ENCODE measurements at places on chromosomes 5 and 9.

DNA sequence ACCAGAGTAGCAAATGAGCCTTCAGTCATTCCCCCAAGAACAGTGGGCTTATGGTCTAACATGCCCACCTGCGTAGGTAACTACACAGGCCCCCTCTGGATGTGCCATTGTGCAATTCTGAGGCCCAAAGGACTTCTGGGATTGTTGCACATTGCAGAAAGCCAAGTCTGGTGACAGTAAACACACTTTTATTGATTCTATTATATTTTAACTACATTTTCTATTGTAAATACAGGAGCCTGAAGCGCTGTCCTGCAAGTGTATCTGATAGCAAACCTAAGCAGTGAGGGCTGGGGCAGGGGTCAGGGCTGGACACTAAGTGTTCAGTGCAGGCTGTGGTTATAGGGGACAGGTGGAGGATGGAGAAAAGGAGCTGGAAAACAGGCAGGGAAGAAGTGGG lies 57.5 kb downstream of the TEX10 start:
- no peak for DNase-seq

GRCh38 chr5:150945486-150945885 lies 40.7 kb upstream of the ZNF300 start:
- DNase-seq, result no peak

DNA sequence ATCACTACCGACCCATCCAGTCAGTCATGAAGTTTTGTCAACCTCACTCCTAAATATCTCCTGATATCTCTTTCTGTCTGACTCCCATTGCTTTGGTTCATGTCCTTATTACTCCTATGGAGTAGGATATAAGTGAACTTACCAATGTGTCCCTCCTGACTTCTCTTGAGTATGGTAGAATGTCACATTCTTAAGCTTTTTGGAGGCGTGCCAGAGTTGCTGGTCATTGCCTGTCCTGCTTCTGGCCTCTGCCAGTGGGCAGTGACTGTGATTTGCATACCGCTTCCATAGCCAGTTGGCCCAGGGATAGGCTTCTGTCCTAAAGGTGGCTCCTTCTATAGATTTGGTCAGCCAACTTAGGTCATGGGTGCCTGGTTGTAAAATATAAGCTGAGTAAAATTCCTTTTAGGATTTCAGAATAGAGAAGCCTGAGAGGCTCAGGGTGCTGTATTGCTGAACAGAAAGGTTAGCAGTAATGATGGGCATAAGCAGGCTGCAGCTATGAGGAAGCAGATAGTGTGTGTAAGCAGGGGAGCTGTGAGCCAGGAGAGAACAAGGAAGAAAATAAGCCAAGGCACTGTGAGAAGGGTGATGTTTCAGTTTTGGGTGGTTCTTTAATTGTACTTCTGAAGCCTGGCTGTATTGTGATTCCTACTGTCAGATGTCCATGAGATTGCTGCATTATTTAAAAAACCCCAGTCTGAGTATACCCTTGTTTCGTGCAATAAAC lies 16.1 kb upstream of the MARCHF3 start:
- DNase-seq, result no peak

GRCh38 chr9:74935008-74935407 lies 17.7 kb downstream of the C9orf40 start:
- no peak for DNase-seq

- no peak for DNase-seq
Measured at GRCh38 chr9:114880291-114880745, 50.1 kb downstream of the TNFSF8 start.

- DNase-seq, result no peak
Measured at GRCh38 chr5:9728261-9728660, 98.1 kb upstream of the TAS2R1 start.

DNA sequence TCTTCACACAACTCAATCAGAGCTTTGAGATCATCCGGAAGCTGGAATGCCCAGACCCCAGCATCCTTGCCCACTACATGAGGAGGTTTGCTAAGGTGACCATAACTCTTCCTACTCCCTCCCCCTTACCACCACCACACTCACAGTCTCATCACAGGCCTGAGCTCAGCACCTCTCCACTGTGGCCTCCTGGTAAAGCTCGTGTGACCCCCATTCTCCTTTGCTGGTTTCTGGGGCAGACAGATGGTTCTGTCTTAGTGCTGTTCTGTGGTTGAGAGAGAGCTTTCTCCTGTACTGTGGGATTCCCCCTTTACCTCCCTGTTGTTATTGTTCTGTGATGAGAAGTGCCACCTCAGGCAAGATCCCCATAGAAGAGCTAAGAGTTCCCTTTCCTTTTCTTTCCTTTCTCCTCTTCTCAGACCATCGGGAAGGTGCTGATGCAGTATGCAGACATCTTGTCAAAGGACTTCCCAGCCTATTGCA lies 92.7 kb upstream of the RUSC2 start:
- DNase-seq, result no peak

DNA sequence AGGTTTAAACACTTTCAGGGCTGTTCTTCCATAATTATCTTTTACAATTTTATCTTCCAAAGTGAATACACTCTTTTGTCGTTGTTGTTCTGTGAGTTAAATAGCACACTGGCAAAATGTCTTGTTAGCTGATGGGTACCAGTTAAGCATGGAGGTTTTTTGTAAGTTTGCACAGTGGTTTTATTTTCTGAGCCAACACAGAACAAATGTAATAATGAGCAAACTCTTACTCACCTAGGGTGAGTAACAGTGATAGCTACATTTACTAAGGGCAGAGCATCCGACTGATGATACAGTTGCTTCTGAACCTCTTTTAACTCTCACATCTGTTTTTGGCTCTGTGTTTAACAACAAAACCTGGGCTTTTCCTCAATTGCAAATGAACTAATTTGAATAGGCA lies 103.2 kb downstream of the CTNND2 start:
- no peak for DNase-seq

DNA sequence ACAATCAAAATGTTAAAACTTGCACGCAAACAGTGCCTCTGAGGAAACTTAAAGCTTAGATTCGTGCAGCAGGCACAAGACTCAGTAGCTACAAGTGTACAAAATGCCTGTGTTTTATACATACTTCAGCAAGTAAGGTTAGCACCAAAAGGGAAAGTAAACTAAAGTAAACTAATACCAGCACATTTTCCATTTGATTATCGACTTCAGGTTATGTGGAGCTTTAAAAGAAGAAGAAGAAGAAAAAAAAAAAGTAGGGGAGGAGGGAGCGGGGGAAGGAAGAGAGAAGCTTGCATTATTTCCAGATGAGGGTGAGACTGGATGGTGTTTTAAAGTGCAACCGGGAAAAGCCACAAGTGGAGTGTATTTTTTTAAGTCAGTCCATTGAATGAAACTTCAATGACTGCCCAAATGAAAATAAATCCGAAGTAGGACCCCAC lies 596 bp upstream of the ADAMTS6 start:
- DNase-seq, result no peak

GRCh38 chr9:114271556-114272510 lies 51.1 kb upstream of the ORM1 start:
- peak; percentile 19 for DNase-seq

DNA sequence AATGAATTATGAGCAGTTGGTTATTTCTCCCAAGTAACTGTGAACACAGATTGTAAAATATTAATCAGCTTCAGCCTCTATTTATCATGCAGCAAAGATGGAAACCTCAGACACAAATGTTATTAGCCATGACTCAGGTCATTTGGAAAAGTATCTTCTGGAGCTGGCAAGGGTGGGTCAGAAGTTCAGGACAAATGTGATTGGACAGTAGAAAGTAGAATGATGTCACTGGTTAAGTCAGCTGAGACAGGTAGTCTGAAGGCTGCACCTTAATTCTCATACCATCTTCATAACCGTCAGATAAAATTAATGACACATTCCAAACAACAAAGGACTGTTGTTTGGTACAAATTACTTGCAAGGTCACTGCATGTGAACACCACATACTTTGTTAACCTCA lies 140.2 kb downstream of the EMB start:
- DNase-seq, result no peak

DNA sequence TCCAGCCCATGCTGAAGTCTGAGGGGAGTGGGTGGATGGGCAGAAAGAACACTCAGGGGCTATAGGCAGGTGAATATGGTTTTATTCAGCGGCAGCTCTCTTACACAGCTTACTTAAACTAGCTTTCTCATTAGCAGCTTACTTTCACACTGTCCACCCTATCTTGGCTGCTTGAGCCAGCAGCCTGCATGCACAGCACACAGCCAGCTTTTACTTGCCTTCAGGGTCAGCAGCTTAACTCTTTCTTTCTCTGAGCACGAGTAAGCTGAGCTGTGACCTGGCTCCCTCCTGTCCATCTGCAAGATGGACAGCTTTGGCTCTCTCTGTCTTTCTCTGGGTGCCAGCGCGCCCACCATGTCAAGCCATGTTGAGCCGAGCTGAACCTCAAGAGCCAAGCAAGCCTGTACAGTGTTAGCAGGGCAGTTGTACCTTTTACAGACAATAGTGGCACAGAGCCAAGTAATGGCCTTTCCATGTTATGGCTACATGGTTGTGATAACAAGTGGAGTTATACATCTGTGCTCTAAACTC lies 1054.9 kb downstream of the PTPRD start:
- DNase-seq, result no peak

GRCh38 chr5:103847060-103847459 lies 284.5 kb upstream of the NUDT12 start:
- no peak for DNase-seq

- DNase-seq, result no peak
Measured at GRCh38 chr5:155514105-155514563, 500.6 kb downstream of the KIF4B start.

- no peak for DNase-seq
Measured at GRCh38 chr5:36360307-36360706, 58.6 kb upstream of the RANBP3L start.

DNA sequence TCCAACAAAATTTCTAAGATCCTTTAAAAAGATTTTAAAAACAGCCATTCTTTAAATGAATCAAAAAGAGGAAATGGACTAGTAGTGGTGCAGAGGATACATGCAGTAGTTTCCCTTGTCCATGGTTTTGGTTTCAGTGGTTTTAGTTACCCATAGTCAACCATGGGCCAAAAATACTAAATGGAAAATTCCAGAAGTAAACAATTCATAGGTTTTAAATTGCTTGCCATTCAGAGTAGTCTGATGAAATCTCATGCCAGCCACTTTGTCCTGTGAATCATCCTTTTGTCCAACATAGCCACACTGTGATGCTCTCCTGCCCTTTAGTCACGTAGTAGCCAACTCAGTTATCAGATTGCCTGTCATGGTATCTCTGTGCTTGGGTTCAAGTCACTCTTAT lies 286.1 kb downstream of the ANXA1 start:
- no peak for DNase-seq

DNA sequence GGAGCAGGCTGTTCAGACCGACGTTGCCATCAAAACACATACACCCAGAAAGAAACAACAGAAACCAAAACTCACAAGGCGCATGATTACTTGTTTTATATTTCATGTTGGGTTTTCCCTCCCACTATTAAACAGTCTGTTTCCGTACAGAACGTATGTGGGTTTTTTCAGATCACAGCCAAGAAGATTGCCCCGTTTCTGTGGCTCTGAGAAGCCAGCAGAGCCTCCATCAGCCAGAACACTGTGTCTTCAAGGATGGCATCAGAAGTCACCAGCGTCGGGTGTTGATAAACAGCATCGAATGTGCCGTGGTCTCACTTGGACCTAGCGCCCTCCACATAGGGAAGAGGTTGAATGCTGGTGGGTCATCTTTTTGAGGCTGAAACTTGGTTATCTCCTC lies 42.8 kb downstream of the FAM78A start:
- no peak for DNase-seq

GRCh38 chr5:5293029-5293428 lies 129.4 kb upstream of the ICE1 start:
- no peak for DNase-seq

DNA sequence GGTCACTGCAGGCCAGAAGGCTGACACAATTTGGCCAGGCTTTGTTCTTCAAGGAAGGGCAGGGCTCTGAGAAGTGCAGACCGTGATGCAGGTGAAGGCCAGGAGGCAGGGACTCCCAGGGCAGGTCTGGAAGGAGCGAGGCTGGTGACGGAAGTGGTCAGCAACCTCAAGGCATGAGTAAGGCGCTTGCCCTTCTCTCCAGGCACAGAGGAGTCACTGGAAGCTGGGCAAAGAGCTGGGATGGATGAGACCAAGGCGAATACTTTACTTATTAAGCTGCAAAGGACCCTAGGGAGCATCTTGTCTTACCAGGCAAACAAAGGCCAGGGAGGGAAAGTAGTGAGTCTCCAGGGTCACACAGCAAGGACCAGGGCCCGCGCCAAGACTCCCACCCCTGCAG lies 18.6 kb downstream of the IRF1 start:
- no peak for DNase-seq

DNA sequence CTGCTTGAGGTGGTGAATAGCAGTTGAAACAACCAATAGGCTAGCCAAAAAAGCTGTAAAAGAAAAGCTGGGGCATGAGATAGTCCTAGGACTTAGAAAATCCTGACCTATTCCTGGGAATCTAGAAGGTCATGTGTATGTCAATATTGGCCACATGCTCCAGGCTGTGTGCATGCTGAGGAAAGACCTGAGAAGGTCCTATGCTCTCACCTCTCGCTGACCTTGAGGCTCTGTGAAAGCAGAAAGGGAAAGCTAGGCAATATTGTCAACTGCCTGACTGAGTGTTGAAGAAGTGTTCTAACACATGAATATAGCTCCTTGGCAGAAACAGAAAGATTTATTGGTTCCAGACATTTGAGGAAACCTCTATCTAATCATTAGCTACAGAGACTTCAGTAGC lies 19.8 kb downstream of the TAS2R1 start:
- no peak for DNase-seq

GRCh38 chr5:141522301-141522700 lies 33.4 kb downstream of the PCDHGC5 start:
- DNase-seq, result no peak

GRCh38 chr5:110338341-110339083 lies 388.0 kb downstream of the TMEM232 start:
- DNase-seq, result no peak

GRCh38 chr5:53871775-53872174 lies 311.3 kb downstream of the NDUFS4 start:
- no peak for DNase-seq

- DNase-seq, result no peak
Measured at GRCh38 chr9:133246562-133246961, 28.4 kb downstream of the ABO start.

DNA sequence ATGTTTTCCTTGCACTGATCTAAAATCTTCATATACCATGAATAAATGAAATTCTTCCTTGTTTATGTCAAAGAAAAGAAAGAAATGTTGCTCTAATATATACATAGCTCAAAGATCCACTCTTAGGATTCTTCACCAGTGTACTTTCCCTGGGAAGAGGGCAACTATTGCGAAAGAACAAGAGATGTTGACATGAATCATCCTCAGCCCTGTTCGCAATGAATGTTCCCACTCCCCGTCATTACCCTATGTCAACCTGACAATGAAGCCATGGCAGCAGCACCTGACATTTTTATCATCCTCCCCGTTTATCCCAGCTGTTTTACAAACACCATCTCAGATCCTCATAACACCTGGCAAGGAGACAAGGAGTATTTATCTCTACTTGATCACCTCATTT lies 409.1 kb upstream of the GRIA1 start:
- no peak for DNase-seq

GRCh38 chr5:163424836-163425235 lies 12.6 kb upstream of the CCNG1 start:
- DNase-seq, result no peak

- DNase-seq, result no peak
Measured at GRCh38 chr9:107316795-107317661, 33.9 kb downstream of the RAD23B start.

- no peak for DNase-seq
Measured at GRCh38 chr9:78788101-78788500, 491.2 kb downstream of the PSAT1 start.

- DNase-seq, result no peak
Measured at GRCh38 chr9:134123764-134124128, 12.1 kb upstream of the WDR5 start.

All from hypothalamus (tissue), 51 donors.